Body of pancreas (tissue), 4 donors: ENCODE measurements at places on chromosomes 11 and 22.

- DNase-seq, result no peak
Measured at GRCh38 chr22:25066861-25067435, 114.4 kb downstream of the KIAA1671 start.

GRCh38 chr11:2708151-2708581, 8.4 kb upstream of the KCNQ1OT1 start:
- no peak for DNase-seq

DNA sequence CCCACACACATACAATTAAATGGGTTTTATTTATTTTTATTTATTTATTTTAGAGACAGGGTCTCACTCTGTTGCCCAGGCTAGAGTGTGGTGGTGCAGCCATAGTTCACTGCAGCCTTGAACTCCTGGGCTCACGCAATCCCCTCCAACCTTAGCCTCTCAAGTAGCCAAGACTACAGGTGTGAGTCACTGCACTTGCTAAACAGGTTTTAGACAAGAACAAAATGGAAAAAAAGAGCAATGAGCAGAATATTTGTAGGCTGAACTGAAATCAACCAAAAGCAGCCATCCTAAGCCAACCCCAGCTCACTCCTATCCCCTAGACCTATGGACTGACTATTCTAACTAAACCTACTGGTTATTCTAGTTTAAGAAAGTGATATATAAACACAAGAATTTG, 37.8 kb downstream of the MRE11 start:
- no peak for DNase-seq

DNA sequence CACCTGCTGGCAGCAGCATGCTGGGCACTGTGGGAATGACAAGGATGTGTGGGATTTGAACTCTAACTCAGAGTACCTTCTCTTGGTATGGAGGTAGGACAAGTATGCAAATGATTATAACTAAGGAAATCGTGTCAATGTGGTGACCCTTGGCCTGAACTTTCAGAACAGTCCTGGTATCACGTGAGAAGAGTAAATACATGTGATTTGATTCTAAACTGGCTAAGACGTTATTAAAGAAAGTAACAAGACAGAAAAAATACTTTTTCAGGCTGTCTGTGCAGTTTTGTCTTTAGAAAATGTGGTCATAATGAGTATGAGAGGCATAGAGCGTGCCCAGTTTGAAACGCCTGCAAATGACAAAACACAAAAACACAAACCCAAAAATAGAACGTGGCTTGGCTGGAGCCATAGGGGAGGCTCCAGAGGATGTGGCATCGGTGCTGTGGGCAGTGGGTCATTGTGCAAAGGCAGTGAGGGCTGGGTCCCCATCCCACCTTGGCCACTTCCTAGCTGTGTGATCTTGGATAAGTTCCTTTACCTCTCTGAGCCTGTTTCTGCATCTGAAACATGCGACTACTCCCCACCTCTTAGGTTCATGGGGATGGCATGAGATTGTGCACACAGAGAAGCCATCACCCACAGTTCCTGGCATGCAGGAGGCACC, 18.4 kb upstream of the IL2RB start:
- DNase-seq, result peak; percentile 2

GRCh38 chr11:92222701-92223100, 1.9 kb upstream of the FAT3 start:
- DNase-seq, result no peak

DNA sequence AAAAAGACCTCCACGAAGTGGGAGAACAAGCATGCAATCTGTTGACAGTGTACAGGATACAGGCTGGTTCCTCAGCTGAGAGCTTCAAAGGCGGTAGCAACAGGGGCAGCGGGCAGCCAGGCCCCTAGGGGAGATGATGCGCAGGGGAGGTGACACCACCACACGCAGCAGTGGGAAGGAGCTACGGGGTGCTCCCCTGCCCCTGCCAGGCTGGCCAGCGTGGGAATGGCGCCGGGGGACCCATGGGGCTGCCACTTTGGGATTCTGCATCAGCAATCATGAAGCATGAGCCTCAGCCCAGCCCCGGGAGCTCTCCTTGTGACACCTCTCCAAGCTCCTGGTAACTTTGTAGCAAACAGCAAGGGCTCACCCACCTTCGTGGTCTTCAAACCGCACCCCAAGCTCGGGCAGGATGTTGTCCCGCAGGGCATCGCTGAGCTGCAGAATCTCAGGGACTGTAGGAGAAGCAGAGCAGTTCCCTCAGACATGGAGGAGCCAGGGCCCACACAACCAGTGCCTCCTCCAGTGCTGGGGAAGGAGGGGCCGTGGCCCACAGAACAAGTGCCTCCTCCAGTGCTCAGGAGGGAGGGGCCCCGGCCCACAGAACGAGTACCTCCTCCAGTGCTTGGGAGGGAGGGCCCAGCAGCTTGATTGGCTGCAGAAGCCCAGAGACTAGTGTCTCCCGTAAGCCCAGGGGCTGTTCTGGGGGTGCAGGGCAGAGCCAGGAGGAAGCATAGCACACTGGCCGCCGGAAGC, 14.6 kb upstream of the NAP1L4 start:
- DNase-seq, result no peak

DNA sequence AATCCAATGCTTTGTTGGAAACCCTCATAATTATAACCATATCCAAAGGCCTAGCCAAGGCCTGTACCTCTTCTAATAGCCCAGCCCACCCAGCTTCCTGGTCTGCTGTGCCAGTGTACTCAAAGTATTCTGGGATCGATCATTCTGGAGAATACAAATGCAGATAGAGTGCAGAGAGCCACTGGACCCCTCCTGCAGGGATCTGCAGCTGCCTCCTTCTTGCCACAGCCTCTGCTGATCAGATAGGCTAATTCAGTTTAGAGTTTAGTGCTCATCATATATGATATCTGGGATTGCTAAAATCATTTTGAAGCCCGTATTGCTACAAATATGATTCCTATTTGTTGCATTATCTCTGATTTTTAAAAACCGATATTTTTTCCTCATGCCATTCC, 17.5 kb downstream of the CASP5 start:
- DNase-seq, result no peak

DNA sequence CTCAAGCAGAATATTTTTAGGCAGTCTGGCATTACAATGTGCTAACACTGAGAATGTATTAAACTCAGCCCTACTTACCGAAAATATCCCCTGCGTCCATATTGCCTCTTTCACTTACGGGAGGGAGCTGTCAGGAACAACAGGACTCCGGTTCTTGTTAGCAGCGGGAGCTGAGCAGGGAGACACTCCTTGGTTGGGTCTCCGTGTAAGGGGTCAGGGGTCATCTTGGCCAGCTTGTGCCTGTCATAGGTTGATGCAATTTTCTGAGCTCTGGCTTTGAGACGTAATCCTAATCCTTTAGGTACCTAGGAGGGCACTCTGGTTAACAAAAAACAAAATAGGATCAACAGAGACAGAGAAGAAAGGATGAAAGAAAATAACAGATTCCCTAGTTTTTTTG, 1477.2 kb downstream of the BRD1 start:
- DNase-seq, result no peak

- no peak for DNase-seq
Measured at GRCh38 chr11:113315811-113316210, 1.4 kb downstream of the TTC12 start.

- no peak for DNase-seq
Measured at GRCh38 chr11:69666752-69667536, 8.2 kb downstream of the LTO1 start.

- DNase-seq, result no peak
Measured at GRCh38 chr22:28791841-28792490, 8.4 kb downstream of the XBP1 start.

- no peak for DNase-seq
Measured at GRCh38 chr11:78838417-78838816, 263.8 kb upstream of the NARS2 start.
